Stimulated activated CD4-positive, alpha-beta T cell treated with anti-CD3 and anti-CD28 coated beads, Interleukin-12 subunit alpha, Interleukin-12 subunit beta, amount 100 ng/mL, for 24 hours (primary cell): ENCODE measurements at places on chromosomes 5 and 9.

DNA sequence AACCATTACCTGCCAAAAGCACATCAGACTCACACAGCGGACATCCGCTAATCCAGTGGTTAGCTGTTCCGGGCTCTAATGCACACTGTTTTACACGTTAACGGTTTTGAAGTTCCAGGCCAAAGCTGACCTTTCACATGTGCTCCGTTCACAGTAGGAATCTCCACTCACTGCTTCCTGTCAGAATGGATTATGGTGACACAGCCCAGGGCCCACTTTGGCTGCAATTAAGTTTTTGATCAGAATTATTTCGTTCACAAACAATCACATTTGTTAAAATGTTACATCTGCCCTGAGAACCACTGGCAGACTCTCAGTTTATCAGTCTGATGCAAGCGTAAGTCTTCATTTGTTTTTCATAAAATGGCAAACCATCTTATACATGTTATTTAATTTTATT, 30.2 kb upstream of the CATSPER3 start:
- no peak for DNase-seq

DNA sequence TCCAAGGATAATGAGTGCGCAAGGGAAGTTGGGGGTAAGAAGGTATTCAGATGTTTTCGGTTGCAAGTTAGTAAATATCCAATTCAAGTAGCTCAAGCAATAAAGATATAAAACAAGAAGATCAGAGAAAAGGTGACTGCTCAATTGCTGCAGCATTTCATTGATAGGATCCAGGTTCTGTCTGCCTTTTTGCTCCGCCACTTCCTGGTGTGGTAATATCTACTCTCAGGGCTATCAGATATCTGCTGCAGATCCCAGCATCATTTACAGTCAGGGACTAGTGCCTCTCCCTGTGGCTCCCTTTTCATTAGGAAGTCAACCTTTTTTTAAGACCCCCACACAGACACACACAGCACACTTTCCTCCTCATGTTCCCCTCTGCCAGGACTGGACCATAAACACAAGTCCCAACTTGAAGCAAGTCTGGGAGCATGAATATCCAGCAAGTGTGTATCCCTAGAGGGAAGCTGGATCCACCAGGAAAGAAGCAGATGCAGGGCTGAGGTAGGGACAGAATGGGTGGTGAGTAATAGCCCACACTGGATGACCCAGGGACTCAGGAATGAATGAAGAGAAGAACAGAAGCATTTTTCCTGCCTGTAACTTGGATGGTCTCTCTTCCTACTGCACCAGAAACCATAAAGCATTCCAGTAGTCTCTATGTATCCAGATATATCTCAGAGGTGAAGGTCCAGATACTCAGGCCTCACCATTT, 53.7 kb downstream of the ZNF622 start:
- DNase-seq = no peak

- no peak for DNase-seq
These were observed 94.1 kb upstream of the JAK2 start for GRCh38 chr9:4890929-4891328.

GRCh38 chr5:38645508-38645907, 89.1 kb upstream of the LIFR start:
- DNase-seq = no peak

DNA sequence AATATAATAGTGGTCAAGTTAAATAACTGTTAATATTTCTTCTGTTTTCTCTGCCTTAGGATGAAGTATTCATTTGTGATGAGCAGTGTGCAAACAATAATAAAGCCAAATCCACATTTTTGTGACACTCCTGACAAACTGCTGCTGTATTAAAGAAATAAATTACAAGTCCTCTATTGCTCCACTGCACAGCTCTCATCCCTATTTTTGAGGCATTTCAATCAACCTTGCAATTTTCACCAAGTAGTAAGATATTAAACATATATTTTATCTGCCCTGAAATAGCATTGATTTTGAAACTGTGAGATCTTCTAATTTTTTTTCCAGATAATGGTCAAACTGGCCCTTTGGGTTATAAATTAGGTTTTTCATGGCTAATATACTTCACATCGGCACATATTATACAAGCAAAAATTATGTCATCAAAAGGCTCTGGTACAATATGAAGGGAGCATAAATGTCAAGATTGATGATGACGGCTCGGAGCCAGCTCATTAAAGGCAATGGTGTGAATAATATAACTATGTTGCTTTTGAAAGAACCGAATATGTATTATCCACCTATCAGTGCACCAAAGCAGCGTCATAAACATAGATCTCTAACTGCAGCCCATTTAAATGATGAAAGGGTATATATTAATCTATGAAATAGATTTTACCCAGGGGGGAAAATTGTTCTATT, 764.9 kb downstream of the DNAH5 start:
- no peak for DNase-seq

DNA sequence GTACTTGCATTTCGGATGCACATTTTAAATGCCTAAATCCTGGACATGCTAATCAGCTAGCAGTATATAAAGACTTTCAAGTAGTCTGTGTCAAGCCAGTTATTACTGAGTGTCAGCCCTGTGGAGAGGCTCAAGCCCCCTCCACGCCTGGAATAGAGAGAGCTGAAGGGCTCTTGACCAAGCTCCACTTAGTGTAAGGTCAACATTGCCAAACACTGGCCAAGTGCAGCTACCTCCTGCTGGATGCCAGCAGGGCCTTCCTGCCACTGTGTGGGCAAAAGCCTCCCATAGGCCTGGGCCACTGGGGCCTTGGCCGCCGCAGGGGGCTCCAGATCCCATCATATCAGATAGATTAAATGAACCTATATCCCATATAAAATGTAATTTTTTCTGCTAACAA, 239.4 kb upstream of the PANK3 start:
- DNase-seq = no peak

DNA sequence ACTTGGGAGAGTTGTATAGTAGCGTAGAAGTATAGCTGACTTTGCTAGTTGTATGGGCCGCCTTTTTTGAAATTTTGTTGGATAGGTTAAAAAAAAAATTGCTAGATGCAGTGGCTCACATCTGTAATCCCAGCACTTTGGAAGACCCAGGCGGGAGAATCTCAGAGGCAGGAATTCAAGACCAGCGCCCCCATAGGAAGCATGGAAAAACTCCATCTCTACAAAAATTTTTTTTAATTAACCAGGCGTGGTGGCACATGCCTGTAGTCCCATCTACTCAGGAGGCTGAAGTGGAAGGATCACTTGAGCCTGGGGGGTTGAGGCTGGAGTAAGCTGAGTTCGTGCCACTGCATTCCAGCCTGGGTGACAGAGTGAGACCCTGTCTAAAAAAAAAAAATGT, 59.2 kb downstream of the SMC5 start:
- no peak for DNase-seq

GRCh38 chr9:90058182-90058763, 453.5 kb downstream of the GADD45G start:
- no peak for DNase-seq

- no peak for DNase-seq
These were observed 1164.3 kb upstream of the DMAC1 start for GRCh38 chr9:8963885-8964284.

GRCh38 chr5:68141494-68141893, 74.1 kb upstream of the PIK3R1 start:
- no peak for DNase-seq

- no peak for DNase-seq
These were observed 32.0 kb downstream of the SPIN1 start for GRCh38 chr9:88420227-88420626.

DNA sequence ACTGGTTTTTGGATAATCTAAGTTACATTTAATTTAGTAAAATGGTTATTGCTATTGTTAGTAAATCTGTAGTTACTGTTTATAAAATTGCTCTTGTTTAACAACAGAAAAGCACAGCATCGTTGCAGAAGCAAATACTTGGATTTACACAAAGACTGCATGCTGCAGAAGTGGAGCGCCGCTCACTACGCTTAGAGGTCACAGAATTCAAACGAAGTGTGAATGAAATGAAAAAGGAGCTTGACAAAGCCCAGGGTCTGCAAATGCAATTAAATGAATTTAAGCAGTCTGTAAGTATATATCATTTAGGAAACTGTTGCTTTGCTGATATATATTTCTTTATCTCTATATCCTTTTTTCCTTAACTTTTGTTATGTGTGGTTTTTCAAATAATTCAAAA, 226.0 kb downstream of the CCDC171 start:
- no peak for DNase-seq

DNA sequence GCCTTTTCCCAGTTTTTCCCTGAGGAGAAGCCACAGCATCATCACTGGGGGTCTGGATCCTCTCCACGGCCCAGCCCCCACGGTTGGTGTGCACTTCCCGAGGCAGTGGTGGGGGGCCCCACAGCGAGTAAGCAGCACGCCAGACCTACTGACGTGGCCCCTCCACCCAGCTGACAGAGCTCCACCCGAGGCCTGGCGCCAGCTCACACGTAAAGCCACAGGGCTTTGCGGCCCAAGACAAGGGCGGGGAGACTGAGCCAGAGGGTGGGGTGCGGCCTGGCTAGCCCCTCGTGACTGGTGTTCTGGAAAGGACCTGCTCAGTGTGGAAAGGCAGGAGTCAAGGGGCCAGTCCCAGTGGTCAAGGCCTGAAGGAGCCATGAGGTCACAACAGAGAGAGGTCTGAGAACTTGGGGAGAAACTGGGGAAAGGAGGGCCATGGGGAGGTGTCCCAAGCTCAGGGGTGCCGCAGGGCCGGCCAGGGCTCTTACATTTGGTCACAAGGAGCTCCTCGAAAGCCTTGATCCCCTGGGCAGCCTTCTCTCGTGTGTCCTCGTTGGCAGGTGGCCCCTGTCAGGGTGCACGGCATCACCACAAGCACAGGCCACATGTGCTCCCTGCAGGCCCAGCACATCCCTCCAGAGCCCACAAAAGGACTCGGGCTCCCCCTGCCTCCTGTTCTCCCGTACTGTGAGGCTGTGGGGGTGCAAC, 5.5 kb downstream of the SNAPC4 start:
- no peak for DNase-seq
